ENCODE measurements at places on chromosomes 3 and 15. TPM values are rescaled to one million over a fixed set of nuclear protein-coding genes. Genes with fewer than 3 reads are reported as not detected.

DNA sequence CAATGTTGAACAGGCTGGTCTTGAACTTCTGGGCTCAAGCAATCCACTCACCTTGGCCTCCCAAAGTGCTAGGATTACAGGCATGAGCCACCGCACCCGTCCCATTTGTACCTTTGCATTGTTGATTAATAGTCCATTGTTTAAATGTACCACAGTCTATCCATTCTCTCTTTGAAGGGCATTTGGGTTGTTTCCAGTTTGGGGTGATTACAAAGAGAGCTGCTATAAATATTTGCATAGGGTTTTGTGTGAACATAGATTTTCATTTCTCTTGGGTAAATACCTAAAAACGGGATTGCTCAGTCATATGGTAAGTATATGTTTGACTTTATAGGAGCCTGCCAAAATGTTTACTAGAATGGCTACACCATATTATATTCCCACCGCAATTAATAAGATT, 13.7 kb upstream of the PTPRG start:
- DNase-seq: no peak

DNA sequence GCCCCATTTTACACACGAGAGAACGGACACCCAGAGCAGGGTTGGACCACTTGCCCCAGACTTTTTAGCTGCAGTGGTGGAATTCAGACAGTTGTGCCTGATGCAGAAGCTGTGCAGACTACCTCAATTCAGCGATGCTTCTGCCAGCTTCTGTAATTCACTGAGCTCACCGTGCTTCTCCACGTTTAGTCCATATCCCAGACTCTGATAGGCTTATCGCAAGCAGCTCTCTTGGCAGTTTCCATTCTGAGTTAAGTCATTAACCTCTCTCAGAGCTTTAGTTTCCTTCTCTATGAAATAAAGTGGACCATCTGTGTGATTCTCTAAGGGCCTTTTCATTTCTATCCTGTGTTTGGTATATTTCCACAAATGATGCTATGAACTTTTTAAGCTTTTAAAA, 37.1 kb downstream of the ABHD17C start:
- no peak for DNase-seq

DNA sequence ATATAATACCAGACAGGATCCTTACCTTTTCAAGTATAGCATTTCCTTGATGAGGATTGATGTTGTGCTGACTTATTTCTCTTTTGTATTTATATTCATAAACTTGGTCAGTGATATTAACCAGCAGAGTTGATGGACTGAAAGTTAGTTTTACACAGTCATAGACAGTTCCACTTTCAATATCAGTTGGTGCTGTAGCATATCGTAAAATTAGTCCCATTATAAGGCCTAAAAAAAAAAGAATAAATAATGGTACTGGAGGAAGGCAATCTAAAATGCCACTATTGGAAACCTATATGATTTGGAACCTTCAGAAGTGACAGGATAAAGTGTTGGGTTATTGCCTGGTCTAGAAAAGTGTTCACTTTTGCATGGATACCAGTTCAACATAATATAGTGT, 16.3 kb downstream of the SLC9A9 start:
- no peak for DNase-seq

- DNase-seq: no peak
Observed at GRCh38 chr3:53495520-53496391, 1.3 kb downstream of the CACNA1D start.

WDR49 gene
- total RNA-seq: 0.32 TPM

All from fibroblast of villous mesenchyme (primary cell).